AML-193 (cell line): ENCODE measurements at places on chromosomes 3 and 15.

DNA sequence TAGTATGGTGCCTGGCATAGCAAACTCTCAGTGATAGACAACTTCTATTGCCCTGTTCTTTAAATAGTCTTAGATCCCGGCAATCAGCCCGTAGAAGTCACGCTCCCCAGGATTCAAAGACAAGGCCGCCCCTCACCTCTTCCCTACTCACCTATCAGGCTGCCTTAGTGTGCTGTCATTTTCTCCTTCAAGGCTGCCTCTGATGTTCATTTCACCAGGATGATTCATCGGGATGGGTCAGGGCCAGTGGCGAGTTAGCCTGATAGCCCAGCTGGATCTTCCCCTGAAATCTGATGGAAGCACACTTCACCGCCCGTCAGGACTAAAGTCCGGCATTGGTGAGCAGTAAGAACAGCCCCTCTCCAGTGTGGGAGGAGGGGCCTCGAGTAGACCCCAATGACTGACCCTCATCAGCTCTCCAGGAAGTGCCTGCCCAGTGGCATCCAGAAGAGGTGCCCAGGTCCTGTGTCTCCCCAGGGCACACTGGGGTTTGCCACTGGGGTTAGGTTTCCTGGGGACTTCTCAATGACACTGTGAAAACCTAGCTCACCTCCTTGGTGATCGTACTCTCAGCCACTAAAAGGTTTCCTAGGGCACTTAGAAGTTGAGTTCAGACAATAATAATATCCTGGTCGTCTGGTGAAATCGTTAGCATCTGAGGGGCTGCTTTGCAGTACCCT is 37.5 kb downstream of the TPM1 start:
- DNase-seq = no peak

- DNase-seq = no peak
Measured at GRCh38 chr3:105674437-105675065, 194.3 kb downstream of the CBLB start.

GRCh38 chr3:100063929-100064461 is 50.3 kb downstream of the FILIP1L start:
- DNase-seq = no peak

GRCh38 chr3:159786489-159787177 is 202.0 kb upstream of the IL12A start:
- DNase-seq = no peak

DNA sequence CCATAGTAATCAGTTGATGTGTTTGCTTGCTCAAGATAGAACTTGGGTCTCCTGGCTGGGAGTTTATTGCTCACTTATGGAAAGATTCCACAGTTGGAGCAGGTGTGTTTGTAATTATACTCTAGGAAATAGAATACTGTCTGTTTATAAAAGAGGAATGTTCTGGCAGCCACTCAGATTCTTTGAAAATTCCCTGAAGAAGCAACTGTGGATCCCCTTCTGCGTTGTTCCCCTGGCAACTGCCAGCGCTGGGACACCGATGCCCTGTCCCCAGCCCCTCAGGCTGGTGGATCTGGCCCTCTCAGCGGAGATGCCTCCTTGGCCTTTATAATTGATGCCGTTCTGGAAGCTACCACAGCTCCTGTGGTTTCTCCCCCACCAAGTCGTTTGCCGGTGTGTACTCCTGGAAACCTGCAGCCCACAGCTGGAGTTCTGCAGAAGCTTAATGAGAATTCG is 225.9 kb downstream of the ITPR1 start:
- no peak for DNase-seq

GRCh38 chr15:57923750-57924149 is 141.8 kb downstream of the ALDH1A2 start:
- DNase-seq = no peak

- DNase-seq = no peak
Measured at GRCh38 chr15:72840114-72840513, 56.6 kb upstream of the ADPGK start.

DNA sequence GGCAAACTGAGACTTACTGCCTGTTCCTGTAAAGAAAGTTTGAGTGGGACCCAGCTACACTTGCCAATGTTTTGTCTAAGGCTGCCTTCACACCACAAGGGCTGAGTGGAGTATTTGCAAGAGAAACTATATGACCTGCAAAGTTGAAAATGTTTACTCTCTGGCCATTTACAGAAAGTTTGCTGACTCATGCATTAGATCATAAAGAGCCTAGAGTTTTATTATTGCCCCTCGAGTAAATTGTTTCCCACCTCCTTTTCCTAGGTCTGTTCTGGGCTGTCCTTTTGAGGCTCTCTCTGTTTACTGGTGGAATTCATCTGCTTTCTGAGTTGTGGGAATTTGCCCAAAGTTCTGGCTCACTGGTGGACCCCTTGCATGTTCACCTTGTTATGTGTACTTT is 6.7 kb upstream of the PROK2 start:
- DNase-seq = no peak

DNA sequence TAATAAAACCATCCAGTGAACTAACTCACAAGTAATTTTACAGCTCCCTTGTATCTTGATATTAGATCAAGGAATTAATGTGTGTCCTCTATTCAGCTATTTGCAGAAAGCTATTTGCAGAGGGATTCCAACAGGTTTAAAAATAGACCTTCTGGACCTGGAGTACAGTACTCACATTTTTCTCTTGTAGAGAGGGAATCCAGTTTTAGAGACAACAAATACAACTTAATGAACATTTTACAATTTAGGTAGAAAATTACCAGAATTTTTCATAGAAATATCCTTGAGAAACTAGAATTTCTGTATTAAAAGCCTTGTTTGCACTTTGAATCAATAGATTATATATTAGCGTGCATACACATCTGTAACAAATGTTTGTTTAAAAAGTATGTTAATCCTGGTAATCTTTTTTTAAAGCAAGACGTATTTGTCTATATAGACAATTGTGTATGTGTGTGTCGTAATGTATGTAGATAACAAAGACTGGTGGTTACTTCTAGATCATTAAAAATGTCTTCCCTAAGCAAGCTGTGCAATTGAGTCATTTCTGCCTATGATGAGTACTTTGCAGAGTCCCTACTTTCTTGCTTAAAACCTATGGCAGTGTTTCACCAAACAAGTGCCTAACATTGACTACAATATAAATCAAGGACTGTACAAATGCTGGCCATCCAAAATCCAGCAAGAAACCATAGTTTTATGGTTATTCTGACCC is 57.9 kb downstream of the PPP2R3A start:
- no peak for DNase-seq

DNA sequence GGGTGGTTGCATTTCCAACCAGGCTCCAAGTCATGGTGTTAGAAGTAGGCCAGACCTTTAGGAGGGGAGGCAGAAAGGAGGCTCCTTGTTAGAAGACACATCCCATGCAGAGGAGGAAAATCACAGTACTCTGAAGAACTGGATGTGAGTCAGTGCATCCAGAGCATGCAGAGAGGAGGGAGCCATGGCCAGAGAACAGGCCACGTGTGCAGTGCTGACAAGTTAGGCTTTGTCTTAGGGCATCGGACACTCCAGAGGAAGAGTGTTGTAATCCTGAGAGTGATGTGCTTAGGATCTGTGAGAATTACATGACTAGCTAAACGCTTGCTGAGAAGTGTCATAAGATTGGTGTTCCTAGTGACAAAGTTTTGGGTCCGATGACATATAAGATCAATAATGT is 456.5 kb upstream of the THRB start:
- DNase-seq = no peak

GRCh38 chr15:25882466-25882865 is 19.3 kb upstream of the ATP10A start:
- DNase-seq = no peak

DNA sequence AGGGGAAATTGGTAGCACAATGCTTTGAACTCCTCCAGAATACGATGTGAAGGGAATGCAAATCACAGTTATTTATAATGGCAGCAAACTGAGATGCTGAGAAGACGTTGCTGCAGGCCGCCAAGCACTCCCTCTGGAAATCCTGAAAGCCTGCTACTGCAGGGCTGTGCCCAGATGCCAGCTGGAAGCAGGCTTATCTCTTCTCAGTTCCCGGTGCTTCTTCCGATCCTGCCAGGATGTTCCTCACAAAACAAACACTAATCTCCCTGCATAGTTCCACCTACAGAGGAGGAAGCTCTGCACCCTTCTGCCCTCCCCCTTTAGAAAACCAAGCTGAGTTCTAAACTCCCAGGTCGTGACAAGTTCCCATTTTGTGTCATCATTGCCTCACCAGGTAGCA is 201.7 kb upstream of the BCL6 start:
- no peak for DNase-seq

GRCh38 chr3:179430277-179430870 is 20.9 kb downstream of the GNB4 start:
- DNase-seq = no peak

- no peak for DNase-seq
Measured at GRCh38 chr15:38378161-38378560, 75.8 kb upstream of the FAM98B start.
